Activated CD4-positive, alpha-beta T cell treated with anti-CD3 and anti-CD28 coated beads, Interleukin-10, Interleukin-2, amounts not matched to agents 100 ng/mL and 50 ng/mL, durations not matched to agents 16 hours and 8 hours (primary cell): ENCODE measurements at places on chromosomes 11 and 22.
A peak's percentile ranks its signal among the peaks of the same experiment; 100 is the strongest.

DNA sequence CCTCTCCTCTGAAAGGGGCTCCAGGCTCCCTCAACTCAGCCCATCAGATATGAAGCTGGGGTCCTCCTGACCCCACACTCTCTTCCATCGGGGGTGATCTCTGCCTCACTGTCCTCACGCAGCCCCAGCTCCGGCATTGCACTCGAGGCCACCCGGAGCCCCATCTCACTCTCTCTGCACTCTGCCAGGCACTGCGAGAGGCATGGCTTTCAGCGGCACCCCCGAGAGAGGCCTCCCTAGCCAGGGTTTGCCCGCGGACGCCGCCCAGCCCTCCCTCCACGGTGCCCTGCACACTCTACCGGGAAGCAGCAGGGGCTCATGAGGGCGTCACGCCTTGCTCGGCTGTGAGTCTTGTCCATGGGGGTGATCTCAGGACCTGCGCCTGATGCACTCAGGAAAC, 436.2 kb downstream of the BRD1 start:
- no peak for DNase-seq

GRCh38 chr11:45451766-45452440, 165.8 kb upstream of the SYT13 start:
- DNase-seq = no peak

GRCh38 chr11:45949992-45950407, 27.5 kb downstream of the LARGE2 start:
- no peak for DNase-seq

GRCh38 chr22:36284171-36284571, 31.2 kb downstream of the APOL1 start:
- DNase-seq = no peak

DNA sequence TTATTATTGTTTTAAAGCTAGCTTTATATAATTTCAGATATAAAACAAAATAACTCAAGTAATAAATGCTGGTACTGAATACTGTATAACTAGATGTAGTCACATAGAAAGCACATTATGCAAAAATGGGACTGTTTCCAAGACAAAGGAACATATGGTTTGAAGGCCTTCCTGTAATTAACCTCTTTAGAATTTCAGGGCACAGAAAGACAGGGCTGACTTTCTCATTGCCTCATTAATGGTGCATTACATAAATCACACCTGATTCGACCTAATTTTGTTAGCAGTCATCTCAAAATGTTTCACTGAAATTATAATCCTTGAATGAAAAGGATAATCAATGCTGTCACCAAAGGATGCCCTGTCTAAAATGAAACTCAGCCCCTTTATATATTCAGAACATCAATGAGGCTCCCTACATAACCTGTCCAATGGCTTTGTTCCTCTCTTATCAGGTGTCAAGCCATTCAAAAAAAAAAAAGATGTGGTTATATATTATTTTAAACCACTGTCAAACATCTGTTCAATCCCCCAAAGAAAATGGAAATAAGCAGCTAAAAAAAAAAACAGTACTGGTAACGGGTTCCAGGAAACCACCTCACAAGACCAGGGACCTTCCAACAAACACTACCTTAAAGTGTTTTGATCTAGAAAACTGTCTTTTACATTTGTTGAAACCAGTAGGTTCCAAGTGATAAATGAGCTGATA, 77.4 kb downstream of the FAM168A start:
- DNase-seq = no peak

- DNase-seq = no peak
Observed at GRCh38 chr11:8608652-8609051, 14.6 kb upstream of the STK33 start.

- DNase-seq = no peak
Observed at GRCh38 chr22:43181321-43182076, 5.4 kb downstream of the TTLL12 start.

DNA sequence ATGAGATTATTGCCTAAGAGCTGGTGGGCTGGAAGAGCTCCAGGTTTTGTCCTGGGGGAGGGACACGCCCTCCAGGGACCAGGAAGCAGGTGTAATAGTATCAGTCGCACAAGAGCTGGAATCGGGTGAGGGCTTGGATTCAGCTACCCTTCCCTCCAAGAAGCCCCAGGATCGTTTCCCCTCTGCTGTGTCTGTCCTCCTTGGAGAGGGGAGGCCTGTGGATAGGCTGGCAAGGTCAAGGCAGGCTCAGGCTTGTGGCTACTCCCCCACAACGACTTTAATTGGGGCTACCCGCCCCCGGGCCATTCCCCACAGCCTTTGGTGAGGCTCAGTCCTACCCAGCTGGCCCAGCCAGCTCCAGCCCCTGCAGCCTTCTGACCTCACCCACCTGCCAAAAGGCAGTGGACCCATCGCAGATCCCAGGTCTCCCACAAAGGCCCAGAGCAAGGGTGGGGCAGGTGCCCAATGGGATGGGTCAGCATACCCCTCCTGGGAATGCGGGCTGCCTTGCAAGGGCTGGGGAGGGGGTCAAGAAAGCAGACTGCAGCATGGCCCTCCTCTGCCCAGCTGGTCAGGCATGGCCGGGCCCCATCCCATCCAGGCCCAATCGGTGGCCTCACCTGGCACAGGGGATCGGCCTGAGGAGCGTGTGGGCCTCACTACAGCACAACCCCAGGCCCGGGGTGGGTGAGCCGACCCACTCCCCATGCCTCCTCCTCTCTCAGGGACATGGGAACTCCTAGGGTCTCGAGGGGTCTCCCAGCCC, 1.0 kb downstream of the CTSD start:
- DNase-seq = no peak

DNA sequence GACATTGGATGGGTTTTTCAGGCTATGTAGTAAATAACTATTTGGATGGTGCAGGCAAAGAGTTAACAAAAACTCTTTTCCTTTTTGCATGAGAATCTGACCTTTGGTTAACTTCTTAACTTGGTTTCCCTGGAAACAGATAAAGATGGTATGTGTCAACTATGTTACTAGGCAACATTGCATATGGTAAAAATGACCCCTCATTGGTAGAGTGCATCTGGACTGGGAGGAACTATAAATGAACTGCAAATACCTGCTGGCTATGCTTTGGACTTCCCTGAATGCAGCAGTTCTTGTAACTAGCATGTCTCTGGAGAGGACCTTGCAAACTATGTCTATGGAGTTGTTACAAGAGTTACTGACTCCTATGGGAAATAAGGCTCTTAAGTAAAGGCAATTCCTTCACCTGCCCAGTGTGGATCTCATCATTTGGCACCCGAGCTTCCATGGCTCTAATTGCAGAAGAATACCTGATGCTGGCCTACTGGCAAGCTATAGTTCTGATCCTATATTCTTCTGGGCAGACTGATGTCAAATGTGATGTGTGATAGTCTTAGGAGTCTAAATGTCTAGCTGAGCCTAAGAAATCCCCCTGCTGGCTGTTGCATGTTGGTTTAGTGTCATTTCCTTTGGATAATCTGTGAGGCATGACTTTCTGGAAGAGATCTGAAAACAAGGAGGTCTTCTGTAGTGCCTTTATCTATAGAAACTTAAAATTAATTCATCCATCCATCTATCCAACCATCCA, 126.7 kb upstream of the MTMR2 start:
- no peak for DNase-seq

DNA sequence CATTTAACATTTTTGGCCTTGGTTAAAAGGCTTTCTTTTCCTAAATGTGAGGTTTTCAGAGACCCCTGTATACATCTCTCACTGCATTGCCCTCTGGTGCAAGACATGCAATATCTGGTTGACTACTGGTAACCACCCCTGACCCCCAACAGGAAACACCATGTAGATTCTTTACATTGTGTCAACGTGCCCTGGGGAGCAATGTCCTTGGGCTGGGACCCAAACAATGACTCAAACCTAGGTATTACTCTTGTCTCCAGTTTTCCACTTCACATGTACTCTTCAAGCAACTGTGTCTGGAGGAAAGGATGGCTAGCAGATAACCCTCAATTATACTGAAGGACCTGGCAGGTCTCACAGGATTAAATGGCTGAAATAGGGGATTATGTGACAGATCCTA, 1.1 kb upstream of the GPR83 start:
- no peak for DNase-seq

DNA sequence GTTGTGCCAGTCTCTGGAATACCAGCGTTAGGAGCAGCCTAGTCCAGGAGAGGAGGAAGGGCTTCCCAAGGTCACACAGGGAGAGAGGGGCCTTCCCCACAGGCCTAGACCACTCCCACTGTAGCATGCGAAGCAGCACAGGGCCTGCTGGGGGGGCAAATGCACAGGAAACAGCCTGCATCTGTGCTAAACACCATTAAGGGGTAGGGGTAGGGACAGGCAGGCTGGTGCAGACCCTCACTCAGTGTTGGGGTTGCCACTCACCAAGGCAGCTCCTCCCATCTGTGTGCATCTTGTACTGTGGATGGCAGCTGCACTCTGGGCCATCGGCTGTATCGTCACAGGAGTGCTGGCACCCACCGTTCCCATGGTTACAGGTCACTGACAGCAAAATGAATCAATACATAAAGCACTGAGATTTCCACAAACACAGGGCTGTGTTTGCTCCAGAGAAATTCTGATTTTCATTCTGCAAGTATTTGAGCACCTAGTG, 24.9 kb downstream of the SCUBE2 start:
- DNase-seq = no peak

DNA sequence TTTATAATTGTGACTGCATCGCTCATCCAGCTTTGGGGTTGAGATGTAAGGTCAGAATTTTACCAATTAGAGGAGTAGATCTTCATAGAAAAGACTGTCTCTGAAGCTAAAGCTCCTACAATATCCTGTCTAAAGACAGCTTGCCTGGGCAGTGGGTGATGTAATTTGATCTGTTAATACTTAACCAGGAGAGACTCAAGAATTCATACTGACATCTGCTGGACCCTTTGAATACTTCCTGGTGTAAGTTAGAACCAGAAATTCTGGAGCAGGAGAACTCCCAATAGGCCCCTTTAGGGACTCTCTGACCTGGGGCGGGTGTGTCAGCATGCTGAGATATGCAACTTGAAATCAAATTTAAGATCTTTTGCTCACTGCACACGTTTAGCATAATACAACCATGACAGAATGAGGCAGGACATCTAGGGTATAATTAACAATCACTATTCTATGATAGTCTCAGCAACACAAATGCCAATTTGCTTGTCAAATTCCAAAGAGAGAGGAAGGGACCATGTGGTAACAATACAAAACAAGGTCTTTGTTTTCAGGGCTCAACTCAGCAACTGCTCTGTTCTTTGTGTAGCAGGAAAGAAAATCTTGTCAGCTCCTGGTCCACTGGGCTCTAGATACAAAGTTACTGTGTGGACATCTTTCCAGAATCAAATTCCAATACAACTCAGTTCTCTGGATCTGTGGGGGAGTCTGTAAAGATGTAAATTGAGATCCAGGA, 143.9 kb downstream of the INSC start:
- DNase-seq = no peak

DNA sequence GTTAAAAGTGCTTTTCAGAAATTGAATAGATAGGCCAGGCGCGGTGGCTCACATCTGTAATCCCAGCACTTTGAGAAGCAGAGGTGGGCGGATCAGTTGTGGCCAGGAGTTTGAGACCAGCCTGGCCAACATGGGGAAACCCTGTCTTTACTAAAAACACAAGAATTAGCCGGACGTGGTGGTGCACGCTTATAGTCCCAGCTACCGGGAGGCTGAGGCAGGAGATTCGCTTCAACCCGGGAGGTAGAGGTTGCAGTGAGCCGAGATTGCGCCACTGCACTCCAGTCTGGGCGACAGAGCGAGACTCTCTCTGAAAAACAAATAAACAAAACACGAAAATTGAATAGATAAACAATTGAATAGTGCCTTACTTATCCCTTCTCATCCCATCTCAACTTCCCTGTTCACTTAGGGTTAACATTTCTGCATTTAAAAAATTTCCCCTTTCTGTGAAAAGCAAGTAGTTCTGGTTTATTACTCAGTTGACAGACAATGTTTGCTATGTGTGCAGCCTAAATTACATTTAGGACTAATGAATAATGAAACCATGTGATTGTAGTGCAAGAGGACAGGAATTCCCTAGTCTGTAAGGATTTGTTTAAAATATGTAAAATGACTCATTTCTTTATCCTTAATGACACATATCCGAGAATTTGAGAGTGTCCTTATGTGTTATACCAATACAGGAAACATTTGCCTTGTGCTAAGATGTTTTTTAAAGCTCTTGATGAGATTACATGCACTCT, 6.0 kb downstream of the RNF169 start:
- DNase-seq = peak; percentile 34

- DNase-seq = no peak
Observed at GRCh38 chr11:94885581-94885980, 87.8 kb downstream of the CWC15 start.

DNA sequence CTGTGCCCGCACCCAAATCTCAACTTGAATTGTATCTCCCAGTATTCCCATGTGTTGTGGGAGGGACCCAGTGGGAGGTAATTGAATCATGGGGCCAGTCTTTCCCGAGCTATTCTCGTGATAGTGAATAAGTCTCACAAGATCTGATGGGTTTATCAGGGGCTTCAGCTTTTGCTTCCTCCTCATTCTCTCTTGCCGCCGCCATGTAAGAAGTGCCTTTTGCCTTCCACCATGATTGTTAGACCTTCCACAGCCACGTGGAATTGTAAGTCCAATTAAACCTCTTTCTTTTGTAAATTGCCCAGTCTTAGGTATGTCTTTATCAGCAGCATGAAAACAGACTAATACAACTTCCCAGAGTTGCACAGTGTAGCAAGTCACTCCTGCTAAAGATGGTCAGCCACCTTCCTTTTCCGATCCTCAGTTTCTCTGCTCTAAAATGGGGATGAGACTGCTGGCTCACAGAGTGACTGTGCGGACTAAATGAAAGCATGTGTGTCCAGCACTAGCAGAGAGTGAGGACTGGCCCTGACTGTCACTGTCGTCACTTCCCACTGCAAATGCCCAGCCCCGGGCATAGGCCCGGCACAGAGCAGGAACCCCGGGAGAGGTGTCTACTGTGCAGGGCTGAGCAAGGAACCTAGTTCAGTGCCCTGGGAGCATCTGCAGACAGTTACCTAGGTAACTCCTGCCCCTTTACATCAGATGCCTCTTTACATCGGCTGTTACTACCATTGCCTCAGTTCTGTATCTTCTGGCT, 9.5 kb downstream of the TSKU start:
- DNase-seq = no peak

GRCh38 chr11:60378354-60378753, at the start of gene MS4A7:
Gene MS4A7 (plus strand): TSS chr11:60378532. CDS start chr11:60383142, 4,610 bp downstream.
- DNase-seq = peak; percentile 4

DNA sequence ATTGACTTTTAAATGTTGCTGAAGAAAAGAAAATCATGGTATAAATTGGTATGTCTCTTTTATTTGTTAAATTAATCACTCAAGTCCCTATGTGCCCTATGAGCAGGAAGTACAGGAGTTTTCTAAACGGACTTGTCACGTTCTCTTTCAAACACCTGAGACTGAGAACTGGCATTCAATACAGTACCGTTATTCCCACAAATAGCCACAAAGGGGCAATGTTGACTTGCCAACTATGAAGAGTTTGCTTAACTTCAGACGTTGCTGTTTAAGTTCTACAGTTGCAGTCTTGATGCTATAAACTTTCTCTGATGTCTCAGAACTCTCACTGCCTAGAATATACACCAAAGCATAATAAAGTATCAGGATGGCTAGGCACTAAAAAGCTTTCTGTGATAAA, 7.6 kb downstream of the OR56A1 start:
- DNase-seq = peak; percentile 35

DNA sequence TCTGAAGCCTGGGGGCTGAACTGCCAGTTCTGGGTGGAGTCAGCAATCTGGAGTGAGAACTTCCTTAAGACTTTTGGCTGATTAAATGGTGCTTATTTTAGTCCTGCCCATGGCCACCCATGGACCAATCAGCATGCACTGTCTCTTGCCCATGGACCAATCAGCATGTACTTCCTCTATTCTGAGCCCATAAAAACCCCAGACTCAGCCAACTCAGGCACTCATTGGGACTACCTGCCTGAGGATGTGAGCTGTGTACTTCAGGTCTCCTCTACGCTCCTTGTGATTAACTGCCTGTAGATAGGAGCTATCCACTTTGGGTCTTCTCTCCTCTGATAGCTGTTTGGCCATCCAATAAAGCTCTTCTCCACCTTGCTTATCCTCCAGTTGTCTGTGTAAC, 342.3 kb upstream of the CCDC179 start:
- no peak for DNase-seq
